GM13977 (cell line): ENCODE measurements at places on chromosomes 3 and 15.

DNA sequence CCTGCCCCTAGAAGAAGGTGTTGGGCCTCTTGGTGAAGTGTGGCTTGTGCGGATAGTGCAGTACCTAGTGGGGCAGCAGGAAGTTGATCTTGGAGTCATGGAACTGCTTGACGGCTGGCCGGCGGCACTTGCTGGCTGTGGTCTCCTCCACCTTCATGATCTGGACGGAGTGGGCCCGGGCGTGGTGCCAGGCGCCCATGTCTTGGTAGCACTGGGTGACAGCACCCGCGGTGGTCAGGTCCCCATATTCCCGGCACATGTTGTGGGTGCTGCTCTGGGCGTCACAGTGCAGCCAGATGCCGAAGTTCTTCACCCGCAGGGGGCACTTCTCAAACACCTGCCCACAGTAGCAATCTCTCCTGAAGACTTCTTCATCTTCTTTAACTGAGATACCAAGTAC, 30.7 kb downstream of the EXOG start:
- no peak for DNase-seq

GRCh38 chr3:180117381-180118163, 80.8 kb upstream of the PEX5L start:
- DNase-seq: no peak

GRCh38 chr3:53696401-53697172, 149.6 kb downstream of the CHDH start:
- DNase-seq: no peak

- DNase-seq: no peak
Observed at GRCh38 chr3:194631696-194632095, 1.5 kb downstream of the TMEM44 start.

GRCh38 chr15:40253167-40253790, 14.4 kb downstream of the PAK6 start:
- DNase-seq: peak; percentile 59

- no peak for DNase-seq
Observed at GRCh38 chr3:108488631-108489030, 21.8 kb downstream of the MYH15 start.

DNA sequence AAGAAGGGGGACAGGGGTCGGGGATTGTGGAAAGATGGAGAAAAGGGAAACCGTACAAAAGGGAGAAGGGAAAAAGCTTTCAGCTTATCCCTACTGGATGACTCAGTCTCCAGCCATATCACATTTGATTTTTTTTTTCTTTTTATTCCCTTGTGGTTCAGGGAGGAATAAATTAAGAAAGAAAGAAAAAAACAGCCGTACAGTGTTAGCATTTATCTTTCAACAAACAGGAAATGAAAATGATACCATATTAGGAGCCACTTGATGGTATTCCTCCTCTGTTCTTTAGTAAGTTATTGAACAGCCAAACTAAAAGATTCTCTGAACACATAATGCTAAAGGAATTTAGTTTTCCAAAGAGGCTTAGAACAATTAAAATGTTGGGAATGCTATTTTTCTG, 594.4 kb downstream of the FOXP1 start:
- no peak for DNase-seq

DNA sequence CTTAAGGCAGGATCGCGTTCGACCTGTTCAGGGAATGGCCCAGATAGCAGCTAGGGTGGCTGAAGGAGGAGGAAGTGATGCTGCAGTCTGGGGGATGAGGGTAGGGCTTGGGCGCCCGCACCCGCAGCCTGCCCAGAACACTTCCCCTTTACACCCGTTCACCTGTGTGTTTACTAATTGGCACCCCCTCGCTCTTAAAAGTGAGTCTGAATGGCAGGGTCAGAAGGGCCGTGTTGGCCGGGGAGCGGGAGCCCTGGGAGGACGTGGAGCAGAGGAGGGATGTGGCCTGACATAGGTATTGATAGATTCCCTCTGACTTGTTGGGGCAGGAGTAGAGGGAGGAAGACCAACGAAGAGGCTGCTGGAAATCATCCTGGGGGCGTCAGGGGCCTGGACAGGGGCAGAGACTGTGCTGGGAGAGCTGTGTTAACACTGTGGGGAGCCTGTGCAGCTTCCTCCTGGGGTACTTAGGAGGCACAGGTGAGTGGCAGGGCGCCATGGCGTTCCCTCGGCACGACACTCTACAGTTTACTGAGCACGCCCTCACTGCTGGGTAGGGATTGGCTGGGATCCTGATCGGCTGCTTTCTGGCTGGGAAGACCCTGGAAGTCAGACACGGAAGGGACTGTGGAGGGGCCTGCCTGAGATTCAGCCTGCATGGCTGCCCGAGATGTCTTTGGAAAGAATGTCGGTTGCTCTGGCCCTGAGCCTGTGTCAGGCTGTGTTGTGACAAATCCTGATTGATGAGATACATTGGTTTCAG, 51.7 kb downstream of the SLC6A6 start:
- no peak for DNase-seq

DNA sequence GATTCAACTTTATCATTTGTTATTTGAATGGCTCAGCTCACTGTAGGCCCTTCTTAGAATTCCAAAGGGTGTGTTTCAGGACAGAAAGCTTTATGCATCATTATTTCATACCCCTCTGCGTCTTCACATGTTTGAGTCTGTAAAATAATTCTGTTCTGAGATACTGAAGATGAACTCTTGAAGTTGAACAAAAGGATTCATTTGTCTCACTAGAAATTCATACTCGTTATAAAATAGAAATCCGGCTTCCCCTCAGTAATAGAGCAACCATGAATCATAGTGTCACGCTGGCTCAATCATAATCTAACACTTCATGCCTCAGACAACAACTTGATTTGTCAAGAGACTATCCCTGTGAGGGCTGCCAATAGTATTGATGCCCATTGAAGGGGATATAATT, 1015.4 kb upstream of the SEMA6D start:
- DNase-seq: no peak

- no peak for DNase-seq
Observed at GRCh38 chr15:101522091-101522490, 32.6 kb upstream of the PCSK6 start.

DNA sequence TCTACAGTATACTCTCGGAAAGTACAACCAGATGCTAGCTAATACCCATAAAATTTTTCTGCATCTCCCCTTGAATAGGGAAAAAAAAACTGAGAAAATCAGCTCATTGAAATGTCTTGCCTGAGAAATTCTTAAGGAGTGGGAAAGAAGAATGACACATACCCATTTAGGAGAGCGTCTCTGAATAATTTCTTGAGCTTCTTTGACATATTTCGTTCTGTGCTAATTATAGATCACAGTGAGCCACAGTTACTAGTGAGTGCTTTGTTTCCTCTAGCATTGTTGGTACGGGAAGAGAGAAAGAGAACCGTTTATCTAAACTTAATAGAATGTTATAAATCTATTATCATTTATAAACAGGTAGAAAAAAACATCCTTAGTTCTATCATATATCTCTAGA, 588.4 kb downstream of the UNC13C start:
- no peak for DNase-seq

- DNase-seq: no peak
Observed at GRCh38 chr3:50478671-50479260, 24.7 kb downstream of the CACNA2D2 start.

GRCh38 chr3:165946360-165946759, 109.1 kb upstream of the BCHE start:
- no peak for DNase-seq

DNA sequence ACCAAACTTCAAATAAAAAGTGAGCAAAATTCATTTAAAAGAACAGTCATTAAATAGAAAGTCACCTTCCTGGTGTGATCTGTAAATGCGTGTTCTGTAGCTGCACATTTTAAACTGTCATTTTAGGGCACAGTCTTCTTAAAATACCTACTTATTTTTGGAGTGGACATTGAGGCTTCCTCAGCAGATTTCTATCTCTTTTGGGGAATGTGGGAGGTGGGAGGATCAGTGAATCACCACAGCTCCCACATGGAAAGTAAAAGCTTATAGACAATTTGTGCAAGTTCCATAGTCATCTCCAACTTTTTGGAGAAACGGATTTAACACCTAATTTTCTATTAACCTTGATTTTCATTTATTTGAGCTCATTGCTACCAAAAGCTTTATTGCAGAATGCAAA, 21.0 kb upstream of the MOBP start:
- no peak for DNase-seq

DNA sequence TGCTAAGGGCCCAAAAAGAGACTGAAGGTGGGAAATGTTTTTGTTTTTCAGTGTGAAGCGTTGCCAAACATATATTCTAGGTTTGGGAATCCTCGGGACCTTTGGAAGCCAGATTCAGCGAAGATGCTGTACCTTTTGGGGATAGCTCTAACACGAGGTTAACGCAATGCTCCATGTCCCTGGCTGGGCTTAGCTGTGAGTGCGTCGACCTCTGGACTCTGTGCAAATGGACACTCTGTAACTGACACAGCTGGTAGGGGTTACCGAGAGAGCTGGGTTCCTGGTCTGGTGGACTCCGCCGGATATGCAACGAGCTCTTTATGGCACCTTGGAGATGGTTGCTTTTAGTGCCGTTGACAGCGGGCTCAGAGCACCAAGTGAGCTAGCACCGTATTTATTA, 724 bp upstream of the SH3GL3 start:
- DNase-seq: no peak

GRCh38 chr15:67833710-67834511, 5.9 kb downstream of the RNU6-1 start:
- peak; percentile 77 for DNase-seq

DNA sequence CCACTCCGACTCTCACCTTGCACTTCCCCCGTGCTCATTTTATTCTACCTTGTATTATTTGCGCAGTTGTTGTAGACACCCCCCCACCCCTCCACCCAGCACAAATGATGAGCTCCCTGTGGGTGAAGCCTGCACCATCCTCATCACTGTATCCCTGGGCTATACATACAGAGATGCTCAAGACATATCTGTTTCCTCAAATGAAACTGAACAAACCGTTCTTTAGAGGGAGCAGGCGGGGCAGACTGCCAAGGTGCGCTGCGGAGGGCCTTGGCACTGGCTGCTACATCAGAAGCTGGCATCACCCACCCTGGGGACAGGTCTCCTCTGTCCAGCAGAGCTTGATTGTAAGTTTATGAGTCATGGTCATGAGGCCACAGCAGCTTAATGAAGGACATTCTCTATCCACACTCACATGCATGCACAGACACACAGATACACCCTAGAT, 29.0 kb downstream of the ADCY5 start:
- DNase-seq: no peak

- DNase-seq: no peak
Observed at GRCh38 chr3:42179110-42179725, 86.8 kb downstream of the CCK start.

DNA sequence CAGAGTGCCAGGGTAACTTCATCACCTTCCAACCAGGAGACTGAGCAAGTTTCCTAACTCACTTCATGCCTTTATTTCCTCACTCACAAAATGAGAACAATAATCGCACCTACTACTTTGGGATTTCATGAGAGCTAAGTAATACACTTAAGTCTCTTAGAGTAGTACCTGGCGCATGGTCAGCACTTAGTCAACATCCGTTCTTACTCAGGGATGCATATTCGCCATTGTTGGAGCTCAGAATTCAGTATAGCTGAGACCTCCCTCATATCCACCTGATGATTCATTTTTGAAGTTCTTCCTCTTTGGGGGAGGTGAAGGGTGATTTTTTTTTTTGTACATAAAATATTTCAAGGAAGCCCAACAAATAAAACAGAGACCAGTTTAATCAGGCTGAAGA, 188.2 kb downstream of the AGBL1 start:
- no peak for DNase-seq

DNA sequence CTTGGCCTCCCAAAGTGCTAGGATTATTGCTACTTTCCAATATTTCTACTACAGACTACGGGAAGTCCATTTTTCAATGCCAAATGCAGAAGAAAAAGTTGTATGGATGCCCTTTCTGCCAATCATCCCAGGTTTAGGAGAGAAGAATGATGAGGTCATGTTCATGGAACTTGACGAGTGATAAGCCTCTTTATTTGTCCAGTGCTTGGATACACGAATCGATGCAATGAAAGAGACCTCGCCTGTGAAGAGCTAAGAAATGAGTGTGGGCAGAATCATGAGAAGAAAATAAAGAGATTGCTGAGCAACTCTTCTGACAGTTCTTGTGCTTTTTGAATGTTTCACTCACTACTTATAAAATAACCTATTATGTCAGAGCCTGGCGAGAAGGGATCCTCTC, 996 bp upstream of the SLC28A1 start:
- DNase-seq: no peak

DNA sequence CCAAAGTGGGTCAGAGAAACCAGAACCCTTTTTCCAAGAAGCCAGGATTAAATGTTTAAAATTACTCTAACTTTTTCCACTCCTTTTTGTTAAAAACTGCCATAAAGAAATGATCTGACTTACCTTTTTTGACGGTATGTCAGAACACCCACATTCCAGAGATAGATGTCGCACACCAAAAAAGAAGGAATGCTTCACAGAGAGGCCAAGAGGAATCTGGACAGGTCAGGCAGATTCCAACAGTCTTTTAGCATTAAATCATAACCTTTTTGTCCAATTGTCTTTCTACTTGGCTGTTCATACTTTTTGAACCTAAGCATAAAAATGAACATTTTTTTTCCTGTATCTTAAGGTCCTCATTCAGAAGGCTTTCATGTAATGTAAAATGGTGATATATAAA, 846.9 kb downstream of the NSUN3 start:
- DNase-seq: no peak

GRCh38 chr3:123758081-123758564, 126.0 kb downstream of the MYLK start:
- no peak for DNase-seq

DNA sequence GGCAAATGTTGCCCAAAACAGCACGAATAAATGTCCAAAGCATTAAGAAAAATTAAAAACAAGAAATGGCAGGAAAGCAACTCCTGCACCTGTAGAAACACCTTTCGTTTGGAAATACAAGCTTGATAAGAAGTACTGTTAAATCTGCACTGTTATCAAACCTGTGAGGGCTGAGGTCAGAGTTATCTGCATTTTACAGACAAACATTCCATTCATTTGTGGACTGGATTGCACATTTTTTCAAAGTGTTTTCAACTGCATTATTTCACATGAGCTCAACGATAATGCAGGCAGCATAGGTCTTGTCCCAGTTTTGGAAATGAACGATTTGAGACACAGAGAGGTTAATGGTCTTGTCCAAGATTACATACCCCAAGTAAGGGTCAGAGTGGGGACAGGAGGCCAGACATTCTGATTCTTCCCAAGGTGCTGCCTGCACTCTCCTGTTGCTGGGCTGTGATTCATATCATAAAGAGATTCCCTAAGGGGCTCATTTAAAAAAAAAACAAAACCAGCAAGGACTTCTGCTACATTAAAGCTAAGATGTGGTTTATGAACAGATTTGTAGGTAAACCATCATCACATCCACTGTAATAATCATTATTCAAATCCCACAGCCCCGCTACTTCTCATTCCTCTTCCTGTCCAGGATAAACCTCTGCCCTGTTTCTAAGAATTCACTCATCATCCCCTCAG, 13.0 kb downstream of the GUCA1C start:
- no peak for DNase-seq

- peak; percentile 45 for DNase-seq
Observed at GRCh38 chr3:121809249-121809648, 25.6 kb downstream of the IQCB1 start.

GRCh38 chr3:34889641-34890040, 749.7 kb upstream of the ARPP21 start:
- no peak for DNase-seq
